Pancreas (tissue), 10 donors: ENCODE measurements at places on chromosomes 4 and X. TPM values are rescaled to one million over a fixed set of nuclear protein-coding genes. Genes with fewer than 3 reads are reported as not detected.

GRCh38 chrX:110359273-110359672 lies 625 bp downstream of the RTL9 start:
- DNase-seq, result no peak

DNA sequence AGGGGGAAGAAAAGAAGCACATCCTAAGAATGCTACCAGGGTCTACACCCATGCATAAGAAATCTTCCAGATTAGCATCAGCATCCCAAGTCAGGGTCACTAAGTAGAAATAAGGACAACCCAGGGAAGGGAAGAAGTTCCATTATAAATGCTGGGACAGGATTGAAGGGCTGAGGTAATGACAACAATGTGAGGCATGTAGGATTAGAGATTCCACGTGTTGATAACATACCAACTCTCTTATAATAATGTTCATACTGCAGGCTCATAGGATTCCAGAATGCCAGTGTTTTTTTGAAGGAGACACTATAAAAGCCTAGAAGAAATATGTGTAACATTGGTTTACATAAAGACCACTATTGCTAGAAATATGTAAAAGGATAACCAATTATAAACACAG lies 201.2 kb downstream of the MID1IP1 start:
- no peak for DNase-seq

GRCh38 chrX:24156177-24156576 lies 6.6 kb downstream of the ZFX start:
- DNase-seq, result no peak

DNA sequence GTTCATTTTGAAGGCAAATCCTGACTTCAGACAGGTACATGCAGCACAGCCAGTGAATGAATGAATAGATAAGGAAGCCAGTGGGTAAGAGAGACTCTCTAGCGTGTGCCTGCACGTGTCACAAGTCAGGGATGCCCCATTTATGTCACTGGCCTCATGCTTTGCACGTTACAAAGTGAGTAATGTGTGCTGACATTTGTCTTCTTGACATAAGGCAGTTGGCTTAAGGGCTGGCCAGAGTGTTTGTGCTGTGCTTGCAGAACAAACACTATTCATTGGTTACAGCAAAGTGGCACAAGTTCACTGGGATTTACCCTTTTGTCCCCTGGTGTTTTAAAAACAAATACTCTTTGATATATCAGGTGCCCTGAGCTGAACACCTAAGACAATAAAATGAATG lies 55.9 kb downstream of the CRMP1 start:
- no peak for DNase-seq

DNA sequence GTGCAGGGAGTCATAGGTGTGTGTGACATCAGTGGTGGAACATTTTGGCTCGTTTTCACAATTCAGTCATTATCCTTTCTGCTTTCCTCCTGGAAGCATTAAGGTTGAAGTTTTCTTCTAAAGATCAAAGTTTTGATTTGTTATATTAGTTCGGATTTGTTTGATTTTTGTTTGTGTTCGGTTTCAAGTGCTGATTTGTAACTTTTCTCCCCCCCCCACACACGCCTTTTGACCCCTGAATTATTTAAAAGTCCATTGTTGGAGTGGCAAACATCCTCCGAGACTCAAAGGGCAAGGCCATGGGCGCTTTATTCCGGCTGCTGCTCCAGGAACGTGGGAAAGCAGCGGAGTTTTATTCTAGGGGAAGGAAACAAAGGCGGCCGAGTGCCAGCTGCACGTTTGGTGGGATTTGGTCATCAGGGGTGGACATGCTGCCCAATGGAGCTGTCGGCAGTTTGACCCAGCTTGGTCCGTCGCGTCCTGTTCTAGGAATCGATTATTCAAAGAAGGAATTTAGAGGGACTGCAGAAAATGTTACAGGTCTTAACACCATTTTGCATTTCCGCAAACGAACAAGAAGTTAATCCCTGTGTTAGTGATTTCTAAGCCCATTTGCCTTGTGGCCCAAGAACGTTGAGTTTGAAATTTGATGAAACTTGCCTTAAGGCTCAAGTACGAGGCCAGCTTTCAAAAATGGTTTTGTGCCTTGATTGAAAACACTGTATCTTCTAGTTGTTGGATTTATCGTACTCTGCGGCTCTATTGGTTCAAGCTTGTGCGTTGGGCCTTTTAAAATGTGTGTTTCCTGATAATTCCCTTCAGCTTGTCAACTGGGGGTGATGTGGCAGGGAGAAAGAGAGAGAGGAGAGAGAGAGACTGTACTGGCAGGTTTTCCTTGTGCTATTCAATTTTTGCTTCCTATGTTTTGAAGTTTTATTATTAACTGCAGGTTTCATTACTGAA lies 565 bp upstream of the ZNF41 start:
- DNase-seq, result no peak

DNA sequence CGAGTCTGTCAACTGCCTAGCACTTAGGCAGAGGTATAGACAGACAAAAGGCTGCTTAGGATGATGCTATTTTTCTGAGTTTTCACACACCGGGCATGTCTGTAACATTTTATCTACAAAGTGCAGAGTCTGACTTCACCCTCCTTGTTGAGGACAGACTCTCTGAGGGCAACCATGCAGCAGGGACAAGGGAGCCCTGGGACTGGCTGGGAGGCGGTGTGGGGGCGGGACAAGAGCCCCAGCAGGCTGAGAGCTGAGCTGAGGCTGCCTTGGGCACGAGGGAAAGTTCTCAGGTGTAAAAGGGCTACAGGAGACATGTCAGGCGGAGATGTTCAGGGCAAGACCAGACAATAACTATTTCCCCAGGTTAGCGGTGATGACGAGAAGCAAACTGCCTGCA lies 81.6 kb downstream of the GATB start:
- DNase-seq, result no peak

GRCh38 chrX:50913520-50913919 lies 3.0 kb downstream of the BMP15 start:
- DNase-seq, result no peak

- DNase-seq, result peak; percentile 20
Observed at GRCh38 chr4:16250661-16251365, 24.5 kb upstream of the TAPT1 start.

- peak; percentile 55 for DNase-seq
Observed at GRCh38 chr4:20773144-20773997, 73.1 kb downstream of the PACRGL start.

GRCh38 chr4:112130906-112131305 lies 14.3 kb upstream of the FAM241A start:
- DNase-seq, result no peak

DNA sequence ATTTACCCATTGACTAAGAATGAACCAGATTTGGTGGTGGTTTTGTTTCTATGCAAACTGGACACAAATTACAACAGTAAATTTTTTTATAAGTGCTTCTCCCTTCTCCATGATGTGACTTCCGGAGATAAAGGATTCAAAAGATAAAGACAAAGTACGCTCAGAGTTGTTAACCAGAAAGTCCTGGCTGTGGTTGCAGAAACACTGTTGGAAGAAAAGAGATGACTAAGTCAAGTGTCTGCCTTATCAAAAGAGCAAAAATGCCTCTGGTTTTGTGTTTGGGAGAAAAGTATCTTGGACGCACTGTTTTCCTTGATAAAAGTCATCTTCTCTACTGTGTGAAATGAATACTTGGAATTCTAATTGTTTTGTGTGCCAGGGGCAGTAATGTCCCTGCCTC lies 213.4 kb downstream of the GC start:
- no peak for DNase-seq

- DNase-seq, result no peak
Observed at GRCh38 chr4:23036503-23036902, 343.8 kb downstream of the GBA3 start.

- no peak for DNase-seq
Observed at GRCh38 chr4:82268050-82268825, 105.6 kb downstream of the HNRNPD start.

GRCh38 chr4:71828470-71828869 lies 44.6 kb upstream of the GC start:
- no peak for DNase-seq

GRCh38 chrX:9420275-9421265 lies 44.3 kb upstream of the TBL1X start:
- DNase-seq, result no peak

- DNase-seq, result no peak
Observed at GRCh38 chr4:17701138-17701839, 80.1 kb downstream of the FAM184B start.

GRCh38 chr4:146522098-146522868 lies 543 bp upstream of the SLC10A7 start:
- DNase-seq, result peak; percentile 94

DNA sequence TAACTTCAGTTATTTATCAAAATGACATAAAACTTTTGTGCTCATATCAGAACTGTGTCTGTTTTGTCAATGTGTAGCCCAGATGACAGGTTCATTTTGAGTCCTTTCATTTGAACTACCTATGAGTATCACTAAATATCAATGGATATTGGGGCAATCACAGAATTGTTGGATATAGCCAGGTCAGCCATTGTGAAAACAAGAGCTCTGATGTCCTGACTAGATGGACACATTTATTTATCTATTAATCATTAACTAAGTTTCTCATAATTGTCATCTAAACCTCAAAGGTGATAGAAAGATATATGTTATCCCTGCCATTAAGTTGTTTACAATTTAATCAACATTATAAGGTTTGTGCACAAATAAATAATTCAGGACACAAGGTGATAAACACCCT lies 638.3 kb upstream of the GRIA3 start:
- DNase-seq, result no peak

DNA sequence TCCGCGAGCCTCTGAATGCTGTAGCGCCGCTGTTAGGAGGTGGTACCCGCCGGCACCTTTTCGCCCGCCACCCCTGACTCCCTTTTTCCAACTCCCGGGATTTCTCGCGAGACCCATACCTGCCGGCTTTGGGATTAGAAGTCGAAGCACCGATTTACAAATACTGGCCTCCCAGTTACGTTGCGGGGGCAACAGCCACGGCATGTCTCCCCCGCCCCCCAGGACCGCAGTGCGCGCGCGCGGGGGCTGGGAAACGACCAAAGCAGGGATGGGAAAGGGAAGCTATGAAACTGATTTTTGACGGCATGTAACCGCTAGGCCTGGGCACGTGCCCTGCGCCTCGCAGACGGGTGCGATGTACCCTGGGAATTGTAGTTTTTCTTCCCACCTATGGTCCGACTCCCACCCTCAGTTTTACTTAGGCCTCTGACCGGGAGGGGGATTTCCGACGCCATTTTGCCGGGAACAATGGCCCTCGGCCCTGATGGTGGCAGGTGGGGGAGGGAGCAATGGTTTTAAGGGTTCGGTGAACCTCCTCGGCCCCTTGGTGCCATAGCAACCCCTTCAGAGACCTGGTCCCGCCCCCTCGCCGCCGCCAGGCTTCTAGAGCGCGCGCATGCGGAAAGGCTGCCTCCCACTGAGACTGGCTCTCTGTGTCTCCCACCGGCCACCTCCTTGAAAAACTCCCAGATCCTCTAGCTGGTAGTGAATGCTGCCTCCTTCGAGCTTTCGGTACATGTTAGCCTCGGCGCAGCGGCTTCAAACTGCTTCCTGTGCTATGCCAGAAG lies 772 bp upstream of the WNK3 start:
- peak; percentile 49 for DNase-seq

Gene PAGE2
- 0.28 TPM for polyA plus RNA-seq

Gene PPBP
- polyA plus RNA-seq, result not detected

Gene TCP11X2
- polyA plus RNA-seq, result not detected

Gene F9
- not detected for polyA plus RNA-seq

Gene FHDC1
- 1.2 TPM for polyA plus RNA-seq

Gene GRPR
- 1.4 TPM for polyA plus RNA-seq

Gene NAP1L2
- 2.2 TPM for polyA plus RNA-seq

Gene XAGE1B
- not detected for polyA plus RNA-seq
